HL-60 (cell line): ENCODE measurements at places on chromosomes 6 and 20.

DNA sequence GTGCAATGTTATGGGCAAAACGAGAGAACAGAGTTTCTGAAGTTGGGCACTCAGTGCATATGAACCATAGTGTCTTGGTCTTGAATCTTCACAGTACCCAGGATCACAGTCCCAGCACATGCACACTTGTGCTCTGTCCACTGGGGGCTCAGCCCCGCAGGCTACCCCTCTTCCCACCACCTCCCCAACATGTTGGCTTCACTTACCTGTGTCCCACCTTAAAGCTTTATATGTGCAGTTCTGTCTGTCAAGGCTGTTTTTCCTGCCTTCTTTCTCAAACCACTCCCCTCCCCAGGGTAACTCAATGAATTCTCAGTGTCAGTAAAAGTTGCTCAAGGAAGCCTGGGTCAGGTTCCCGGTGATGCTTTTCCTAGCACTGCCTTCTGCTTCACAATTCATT, 129.9 kb downstream of the DOK5 start:
- no peak for DNase-seq

- DNase-seq = no peak
These were observed 27.0 kb downstream of the ITCH start for GRCh38 chr20:34389954-34390555.

- no peak for DNase-seq
These were observed 20.7 kb downstream of the RAB22A start for GRCh38 chr20:58330249-58330648.

DNA sequence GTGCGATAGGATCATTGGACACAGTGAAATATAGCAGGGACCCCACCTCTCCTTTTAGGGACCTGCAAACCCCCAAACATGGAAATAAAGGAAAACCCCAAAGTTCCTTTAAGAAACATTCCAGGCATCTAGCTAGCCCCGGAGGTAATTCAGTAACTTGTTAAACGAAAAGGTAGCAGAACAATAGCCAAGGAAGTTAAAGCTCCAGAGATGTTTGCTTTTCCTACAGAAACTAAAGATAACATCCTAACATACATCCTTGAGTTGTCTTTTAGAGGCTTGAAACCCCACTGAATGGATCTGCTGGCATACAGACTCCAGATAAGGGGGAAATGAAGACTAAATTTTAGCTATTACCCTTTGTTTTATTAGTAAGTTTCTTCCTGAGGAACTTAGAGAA, 51.0 kb downstream of the FAM184A start:
- DNase-seq = no peak

DNA sequence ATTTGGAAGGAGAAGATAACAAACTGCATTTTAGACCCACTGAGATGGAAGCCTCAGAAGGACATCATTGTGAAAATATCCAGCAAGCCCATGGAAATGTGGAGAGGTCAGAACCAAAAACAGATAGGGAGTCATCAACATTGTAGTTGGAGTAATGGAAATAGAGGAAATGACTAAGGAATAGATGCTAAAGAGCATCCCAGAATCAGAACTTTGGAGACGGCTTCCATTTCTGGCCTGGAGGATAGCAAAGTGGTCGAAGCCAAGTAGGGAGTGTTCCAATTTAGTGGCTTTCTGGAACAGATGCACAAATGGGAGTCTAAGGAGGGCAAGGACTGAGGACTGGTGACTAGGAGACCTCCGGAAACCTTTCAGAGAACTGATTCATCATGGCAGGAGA, 3.6 kb downstream of the BEND6 start:
- no peak for DNase-seq

DNA sequence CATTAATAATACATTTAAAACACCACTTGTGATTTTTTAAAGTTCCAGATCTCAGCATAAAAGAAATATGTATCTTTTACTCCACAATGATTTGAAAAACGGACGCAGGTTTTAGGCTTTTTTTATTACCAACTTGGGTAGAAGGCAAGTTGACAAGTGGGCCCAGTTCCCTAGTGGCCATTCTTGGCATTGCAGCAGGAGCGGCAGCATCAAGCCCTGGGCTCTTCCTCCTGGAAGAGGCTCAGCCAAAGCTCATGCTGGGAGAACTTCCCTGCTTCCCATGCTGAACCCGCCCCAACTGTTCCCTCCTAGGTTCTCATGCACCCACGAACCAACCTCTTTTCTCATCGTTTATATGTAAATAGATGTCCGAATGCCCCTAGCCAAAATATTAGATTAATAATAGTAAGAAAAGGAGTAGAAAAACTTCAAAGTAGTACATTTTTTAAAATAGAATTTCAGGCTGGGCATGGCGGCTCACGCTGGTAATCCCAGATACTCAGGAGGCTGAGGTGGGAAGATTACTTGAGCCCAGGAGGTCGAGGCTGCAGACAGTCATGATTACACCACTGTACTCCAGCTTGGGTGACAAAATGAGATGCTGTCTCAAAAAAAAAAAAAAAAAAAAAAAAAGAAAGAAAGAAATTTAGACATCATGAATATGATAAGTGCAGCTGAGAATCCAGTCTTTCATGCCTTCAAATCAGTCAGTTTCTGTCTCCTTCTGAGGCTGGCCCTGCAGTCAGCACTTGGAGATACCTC, 18.2 kb upstream of the MYB start:
- peak; percentile 37 for DNase-seq

DNA sequence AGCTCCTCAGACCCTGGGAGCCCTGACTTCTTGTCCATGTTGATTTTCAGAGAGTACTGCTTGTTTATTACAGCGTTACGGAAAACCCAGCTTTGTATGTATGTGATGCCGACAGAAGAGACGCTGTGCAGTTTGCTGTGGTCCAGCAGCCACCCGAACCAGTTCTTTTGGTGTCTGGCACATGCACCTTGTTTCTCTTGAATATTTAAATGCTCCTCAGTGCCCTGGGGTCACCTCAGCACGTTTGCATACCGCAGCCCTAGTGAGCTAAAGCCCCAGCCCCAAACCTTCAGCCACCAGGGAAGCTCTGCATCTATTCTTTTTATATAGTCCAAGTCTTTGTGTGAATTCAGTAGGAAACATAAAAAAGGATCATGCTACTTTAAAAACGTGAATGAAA, 39.9 kb downstream of the AFDN start:
- DNase-seq = no peak

GRCh38 chr6:125469915-125470314, 168.1 kb upstream of the HDDC2 start:
- DNase-seq = no peak

GRCh38 chr6:24603241-24603640, 42.8 kb downstream of the KIAA0319 start:
- DNase-seq = no peak

- DNase-seq = no peak
These were observed 18.0 kb downstream of the BAG2 start for GRCh38 chr6:57190140-57190539.

- no peak for DNase-seq
These were observed 6.4 kb upstream of the DSE start for GRCh38 chr6:116364321-116364720.

DNA sequence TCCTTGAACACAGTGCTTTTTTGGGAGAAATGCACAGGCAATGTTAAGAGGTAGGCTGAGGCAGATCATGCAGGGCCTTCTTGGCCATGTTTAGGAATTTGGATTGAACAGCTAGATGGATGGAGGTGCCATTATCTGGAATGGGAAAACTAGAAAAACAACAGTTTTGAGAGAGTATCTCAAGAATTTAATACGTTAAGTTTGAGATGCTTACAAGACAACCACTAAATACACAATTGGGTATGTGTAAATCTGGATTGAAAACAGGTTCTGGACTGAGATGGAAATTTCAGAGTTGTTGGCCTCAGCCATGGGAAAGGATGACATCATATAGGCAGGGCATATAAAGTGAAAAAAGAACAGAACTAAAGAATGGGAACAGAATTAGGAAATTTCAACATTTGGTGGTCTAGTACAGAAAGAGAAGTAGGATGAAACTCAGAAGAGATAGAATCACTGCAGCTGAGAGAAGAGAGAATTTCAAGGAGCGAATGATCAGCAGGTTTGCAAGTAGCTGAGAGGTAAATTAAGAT, 37.1 kb downstream of the NCOA7 start:
- no peak for DNase-seq

- DNase-seq = no peak
These were observed 188.6 kb downstream of the SYNDIG1 start for GRCh38 chr20:24657878-24658620.

DNA sequence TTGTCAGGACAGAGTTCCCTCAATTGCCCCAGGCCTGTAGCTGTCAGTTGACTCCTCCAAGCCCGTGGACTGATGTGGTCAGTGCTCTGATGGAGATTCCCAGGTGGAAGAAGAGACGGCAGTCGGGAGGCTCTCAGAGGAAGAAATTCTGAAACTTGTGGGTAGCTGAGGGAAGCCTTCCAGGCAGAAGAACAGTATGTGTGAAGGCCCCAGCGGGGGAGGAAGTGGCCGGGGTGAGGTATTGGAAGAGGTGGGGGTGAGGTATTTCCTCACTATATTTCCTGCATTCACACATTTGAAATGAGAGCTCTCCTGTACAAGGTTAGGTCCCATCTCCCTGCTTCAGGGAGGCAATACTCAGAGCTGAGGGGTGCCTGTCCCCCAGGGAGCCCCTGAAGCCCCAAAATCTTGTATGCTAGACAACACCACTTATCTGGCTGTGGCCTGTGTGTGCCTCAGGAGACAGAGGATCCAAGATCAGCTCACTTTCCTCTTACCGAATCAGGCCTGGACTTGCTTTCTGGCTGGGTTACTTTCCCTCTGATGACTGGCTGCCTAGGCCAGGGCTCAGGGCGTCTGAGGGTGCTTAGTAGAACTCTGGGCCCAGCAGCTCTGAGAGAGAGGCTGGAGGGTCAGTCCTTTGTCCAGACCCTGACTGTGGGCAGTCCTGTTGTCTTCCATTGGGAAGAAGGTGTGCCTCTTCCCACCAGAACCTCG, 49.3 kb upstream of the MYL9 start:
- DNase-seq = no peak

DNA sequence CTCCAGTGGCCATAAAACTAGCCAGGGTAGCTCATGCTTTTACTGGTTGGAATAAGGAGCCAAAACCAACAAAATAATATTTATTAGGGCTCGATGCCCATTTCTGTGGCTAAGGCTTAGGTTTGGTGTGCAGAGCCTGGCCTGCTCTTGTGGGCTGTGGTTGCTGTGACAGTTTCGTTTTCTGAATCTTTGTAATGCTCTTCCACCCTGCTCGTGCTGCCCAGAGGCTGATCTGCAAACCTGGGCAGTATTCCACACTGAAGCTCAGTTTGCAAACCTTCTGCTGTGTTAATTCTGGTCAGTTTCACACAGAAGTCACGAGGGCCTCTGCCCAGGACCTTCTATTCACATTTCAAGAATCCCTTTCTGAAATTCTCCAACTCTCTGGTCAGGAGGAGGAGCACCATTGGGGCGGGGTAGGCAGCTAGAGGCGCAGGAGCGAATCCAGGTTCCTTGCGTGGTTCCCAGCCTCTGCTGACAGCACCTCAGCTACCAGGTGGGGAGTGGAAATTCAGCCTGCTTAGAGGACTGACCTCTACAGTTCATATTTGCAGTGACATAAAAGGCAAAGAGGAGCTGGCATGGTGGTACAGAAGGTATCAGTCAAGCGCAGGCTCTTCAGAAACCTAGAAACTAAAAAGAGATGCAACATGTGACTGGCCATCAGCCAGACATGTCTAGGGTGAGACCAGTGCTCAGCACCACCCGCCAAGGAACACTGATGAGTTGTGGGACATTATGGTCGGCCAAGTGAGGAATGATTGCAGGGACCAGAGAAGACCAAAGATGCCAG, 14.3 kb upstream of the C20orf144 start:
- DNase-seq = no peak

DNA sequence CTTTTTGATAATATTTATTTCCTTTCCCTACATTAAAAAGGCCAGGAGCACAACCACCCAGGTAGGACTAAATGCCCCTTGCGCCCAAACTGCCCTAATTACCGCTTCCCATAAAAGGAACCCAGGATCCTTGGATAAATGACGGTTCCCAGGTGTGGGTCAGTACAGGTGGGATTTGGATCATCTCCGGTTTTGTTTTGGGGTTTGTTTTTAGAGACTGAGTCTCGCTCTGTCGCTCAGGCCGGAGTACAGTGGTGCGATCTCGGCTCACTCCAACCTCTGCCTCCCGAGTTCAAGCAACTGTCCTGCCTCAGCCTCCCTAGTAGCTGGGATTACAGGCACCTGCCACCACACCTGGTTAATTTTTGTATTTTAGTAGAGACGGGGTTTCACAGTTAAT, 28.4 kb downstream of the ZNF217 start:
- no peak for DNase-seq

GRCh38 chr6:16822975-16823717, 61.9 kb upstream of the ATXN1 start:
- DNase-seq = no peak

DNA sequence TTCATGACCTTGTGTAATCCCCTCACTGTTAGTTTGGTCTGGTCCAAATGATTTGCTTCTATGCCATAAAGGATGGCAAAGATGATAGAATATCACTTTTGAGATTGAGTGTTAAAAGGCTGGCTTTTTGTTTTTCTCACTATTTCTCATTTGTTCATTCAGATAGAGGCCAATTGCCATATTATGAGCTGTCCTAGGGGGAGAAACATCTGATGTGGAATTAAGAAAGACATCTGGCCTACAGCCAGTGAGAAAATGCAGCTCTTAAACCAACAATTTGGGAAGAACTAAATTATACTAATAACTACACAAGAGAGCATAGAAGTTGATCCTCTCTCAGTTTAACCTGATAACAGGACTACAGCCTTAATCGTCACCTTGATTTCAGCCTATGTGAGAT, 1668.6 kb downstream of the GRIK2 start:
- no peak for DNase-seq

DNA sequence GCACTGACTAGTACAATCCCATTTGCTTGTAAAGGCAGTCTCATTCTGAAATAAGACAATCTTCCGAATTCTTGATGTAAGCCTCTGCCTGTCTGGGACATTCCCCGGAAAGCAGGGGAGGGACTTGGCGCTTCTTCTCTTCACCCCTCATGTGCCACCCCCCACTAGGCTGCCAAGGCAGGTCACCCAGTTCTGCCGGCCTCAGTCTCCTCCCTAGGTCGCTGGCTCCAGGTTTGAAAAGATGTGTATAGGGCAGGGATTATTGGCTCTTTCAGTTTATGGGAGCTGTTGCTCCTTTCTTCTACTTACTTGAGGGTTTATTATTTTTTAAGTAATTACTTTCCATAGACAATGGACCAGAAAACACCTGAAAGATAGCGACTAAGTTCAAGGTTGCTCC, 158.1 kb upstream of the RPS6KA2 start:
- no peak for DNase-seq

DNA sequence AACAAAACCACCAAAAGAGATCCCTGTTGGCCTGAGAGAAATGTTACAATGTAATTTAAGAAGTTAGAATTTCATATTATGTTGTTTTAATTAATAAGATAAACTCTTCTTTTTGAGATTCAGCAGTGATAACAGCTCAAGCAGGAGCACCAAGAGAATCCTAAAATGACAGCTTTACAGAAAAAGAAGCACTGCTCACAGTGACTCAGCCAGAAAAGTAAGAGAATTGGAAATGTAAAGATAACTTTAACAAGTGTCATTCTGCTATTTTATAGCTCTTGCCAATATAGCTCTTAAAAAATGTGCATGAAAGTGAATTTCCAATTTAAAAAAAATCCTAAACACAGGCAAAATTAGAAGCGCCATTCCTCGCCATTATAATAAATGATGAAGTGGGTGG, 111.3 kb downstream of the UBE3D start:
- DNase-seq = no peak

- DNase-seq = no peak
These were observed 62.2 kb downstream of the SYNJ2 start for GRCh38 chr6:158043586-158044524.
